ENCODE measurements at places on chromosomes 16 and 17.
A peak's percentile ranks its signal among the peaks of the same experiment; 100 is the strongest.

- DNase-seq = no peak
Observed at GRCh38 chr16:58518083-58518979, 3.0 kb downstream of the SETD6 start.

GRCh38 chr17:38922538-38923297, 2.7 kb upstream of the LASP1NB start:
- DNase-seq = peak; percentile 47

- no peak for DNase-seq
Observed at GRCh38 chr17:81993729-81994592, 16.5 kb downstream of the ASPSCR1 start.

GRCh38 chr17:80863626-80864025, 128.0 kb upstream of the CHMP6 start:
- DNase-seq = no peak

- peak; percentile 39 for DNase-seq
Observed at GRCh38 chr16:58970775-58971174, 236.7 kb upstream of the GOT2 start.

- no peak for DNase-seq
Observed at GRCh38 chr17:7224110-7224509, 4.4 kb downstream of the ACADVL start.

- no peak for DNase-seq
Observed at GRCh38 chr16:1779741-1780676, 2.4 kb downstream of the SPSB3 start.

DNA sequence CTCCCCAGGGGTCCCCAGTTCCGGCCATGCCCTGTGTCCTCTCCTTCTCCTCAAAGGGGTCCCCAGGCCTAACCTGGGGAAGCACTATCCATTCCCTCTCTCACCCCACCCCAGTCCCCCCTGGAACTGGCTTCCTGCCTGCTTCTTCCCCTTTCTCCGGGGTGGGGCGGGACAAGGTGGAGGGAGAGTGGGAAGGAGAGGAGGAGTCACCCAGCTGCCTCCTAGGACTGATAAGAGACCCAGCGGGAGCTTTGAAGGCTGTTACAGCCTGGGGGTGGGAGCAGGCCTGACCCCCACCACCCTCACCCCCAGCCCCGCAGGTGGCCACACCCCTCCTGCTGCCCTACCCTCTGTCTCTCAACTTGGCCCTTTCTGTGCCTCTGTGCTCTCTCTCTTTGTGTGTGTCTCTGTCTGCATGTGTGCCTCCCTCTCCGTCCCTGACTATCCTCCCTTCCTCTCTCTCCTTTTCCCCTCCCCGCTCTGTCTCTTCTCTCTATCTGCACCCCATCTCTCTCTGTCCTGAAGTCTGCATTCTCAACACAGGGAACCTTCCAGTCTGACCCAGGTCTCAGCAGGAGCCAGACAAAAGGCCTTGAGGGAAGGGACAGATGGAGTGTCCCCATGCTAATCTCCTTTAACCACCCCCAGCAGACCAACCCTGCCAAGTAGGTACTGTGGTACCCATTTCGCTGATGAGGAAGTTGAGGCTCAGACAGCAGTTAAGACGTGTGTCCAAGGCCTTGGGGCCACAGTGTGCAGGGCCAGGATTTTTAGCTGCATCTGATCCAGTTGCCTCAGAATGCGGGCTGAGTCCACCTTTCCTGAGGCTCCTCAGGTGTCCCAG, 66.1 kb downstream of the RAB11FIP4 start:
- no peak for DNase-seq

DNA sequence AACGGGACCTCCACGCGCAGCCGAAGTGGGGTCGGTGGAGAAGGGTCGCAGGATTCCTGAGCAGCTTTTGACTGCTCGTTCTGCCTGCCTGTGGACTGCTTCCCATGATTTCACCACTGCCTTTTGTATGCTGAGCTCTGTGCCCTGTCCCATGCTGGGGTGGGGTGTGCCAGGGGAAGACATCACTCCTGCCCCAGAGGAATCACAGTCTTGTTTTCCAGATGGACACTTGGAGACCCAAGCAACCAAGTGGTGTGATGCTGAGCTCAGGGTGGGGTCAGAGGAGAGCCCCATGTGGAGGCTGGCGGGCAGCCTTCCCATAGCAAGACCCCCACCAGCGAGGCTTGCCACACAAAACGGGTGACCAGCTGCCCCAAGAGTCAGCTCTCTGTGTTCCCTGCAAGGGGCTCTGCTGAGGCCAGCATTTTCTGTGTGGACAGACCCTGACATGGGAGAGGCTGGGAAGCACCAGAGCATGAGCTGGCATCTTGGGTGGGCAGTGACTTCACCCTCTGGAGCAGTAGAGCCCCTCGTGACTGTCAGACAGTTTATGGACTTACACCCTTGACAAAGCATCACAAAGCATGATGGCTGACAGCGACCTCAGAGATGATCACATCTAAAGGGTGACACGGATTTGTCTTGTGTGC, 111.9 kb downstream of the GNAO1 start:
- DNase-seq = no peak

- no peak for DNase-seq
Observed at GRCh38 chr16:88070989-88071625, 119.9 kb downstream of the BANP start.

GRCh38 chr17:27701963-27702362, 71.0 kb downstream of the LGALS9 start:
- DNase-seq = no peak

- DNase-seq = peak; percentile 94
Observed at GRCh38 chr17:19004421-19005136, at the start of gene FAM83G. Gene FAM83G (minus strand): TSS chr17:19004764. CDS start chr17:19004041, 723 bp downstream.

- DNase-seq = no peak
Observed at GRCh38 chr17:19337712-19338023, 24.9 kb downstream of the B9D1 start.
